Osteoblast (primary cell): ENCODE measurements at places on chromosomes 7 and 10. TPM values are rescaled to one million over a fixed set of nuclear protein-coding genes. Genes with fewer than 3 reads are reported as not detected.

DNA sequence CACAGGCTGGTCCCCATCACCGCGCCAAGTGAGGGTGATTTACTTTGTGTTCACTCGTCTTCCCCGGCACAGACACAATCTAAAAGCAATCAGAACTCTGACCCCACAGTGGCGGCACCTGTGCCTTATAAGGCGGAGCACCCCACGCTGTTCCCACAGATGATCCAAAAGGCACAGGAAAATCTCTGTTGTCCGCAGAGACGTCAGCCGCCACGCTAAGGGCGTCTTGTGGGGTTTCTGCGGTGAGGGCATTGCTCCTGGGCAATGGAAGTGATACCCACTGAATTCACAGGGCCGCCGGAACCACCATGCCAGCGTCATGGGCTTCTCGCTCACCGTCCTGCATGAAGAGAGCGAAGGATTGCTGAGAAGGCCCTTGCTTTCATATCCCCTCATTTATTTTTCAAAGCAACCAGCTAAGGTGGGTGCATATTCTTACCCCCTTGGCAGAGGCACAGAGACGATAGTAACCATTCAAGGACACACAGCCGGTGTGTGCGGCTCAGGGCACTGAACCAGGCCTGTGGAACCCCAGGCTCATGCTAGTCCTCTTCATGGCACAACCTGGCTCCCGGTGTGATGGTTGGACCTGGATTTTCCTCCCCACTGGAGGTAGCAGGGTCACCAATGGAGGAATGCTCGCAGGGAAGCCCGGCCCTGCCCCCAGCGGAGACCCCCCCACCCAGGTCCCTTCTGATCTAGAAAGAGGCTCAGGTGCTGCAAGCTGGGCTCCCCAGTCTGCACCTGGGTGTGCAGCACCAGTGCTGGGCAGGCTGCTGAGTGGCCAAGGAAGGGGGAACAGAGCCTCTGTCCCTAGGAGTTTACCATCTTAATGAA, 279.0 kb downstream of the TCERG1L start:
- no peak overlapping the region for H3K27ac ChIP-seq
- no peaks in the 10 kb centered on the region for H3K4me1 ChIP-seq
- no peak for DNase-seq
- no peaks in the 10 kb centered on the region for H3K36me3 ChIP-seq
- no peak overlapping the region for H3K4me3 ChIP-seq

GRCh38 chr10:103692436-103692951, 162.9 kb downstream of the SH3PXD2A start:
- no peaks in the 10 kb centered on the region for H3K36me3 ChIP-seq
- peaks cover 24% of the 10 kb centered on the region for H3K4me1 ChIP-seq
- H3K4me3 ChIP-seq = peak overlapping the region; percentile 56
- no peak overlapping the region for H3K27ac ChIP-seq
- H3K27me3 ChIP-seq = no peaks in the 10 kb centered on the region

GRCh38 chr7:128869138-128869943, 6.7 kb downstream of the ATP6V1F start:
- H3K27me3 ChIP-seq = peaks cover 11% of the 10 kb centered on the region
- H3K27ac ChIP-seq = no peak overlapping the region
- peaks cover 13% of the 10 kb centered on the region for H3K36me3 ChIP-seq

GRCh38 chr7:4132221-4132620, 549.9 kb upstream of the FOXK1 start:
- H3K27me3 ChIP-seq = no peaks in the 10 kb centered on the region
- H3K4me3 ChIP-seq = no peak overlapping the region

DNA sequence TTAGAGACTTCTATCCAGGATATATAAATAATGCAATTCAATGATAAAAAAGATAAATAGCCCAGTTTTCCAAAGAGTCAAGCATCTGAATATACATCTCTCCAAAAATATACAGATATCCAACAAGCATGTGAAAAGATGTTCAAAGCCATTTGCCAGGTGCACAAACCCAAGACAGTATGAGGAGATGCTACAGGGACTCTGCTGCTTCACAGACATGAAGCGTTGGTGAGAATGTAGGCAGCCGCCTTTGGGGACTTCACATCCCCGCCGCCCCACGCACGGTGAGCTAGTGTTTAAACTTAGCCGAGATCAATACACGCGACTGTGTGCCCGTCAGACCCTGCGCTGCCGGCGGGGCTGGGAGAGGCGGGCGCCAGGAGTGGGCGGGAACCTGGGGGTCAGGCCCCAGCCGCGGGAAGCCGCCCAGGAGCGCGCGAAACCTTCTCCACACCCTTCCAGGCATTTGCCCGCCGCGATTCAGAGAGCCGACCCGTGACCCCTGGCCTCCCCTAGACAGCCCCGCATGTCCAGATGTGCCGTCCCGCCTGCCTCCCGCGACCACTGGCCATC, 927 bp upstream of the ALOX5 start:
- H3K4me3 ChIP-seq = no peak overlapping the region
- peak; percentile 63 for DNase-seq
- no peaks in the 10 kb centered on the region for H3K4me1 ChIP-seq
- no peak overlapping the region for H3K27ac ChIP-seq

GRCh38 chr7:36278620-36279172, 111.0 kb upstream of the ANLN start:
- H3K4me1 ChIP-seq = peaks cover 25% of the 10 kb centered on the region
- no peaks in the 10 kb centered on the region for H3K36me3 ChIP-seq
- no peaks in the 10 kb centered on the region for H3K27me3 ChIP-seq
- H3K4me3 ChIP-seq = no peak overlapping the region

DNA sequence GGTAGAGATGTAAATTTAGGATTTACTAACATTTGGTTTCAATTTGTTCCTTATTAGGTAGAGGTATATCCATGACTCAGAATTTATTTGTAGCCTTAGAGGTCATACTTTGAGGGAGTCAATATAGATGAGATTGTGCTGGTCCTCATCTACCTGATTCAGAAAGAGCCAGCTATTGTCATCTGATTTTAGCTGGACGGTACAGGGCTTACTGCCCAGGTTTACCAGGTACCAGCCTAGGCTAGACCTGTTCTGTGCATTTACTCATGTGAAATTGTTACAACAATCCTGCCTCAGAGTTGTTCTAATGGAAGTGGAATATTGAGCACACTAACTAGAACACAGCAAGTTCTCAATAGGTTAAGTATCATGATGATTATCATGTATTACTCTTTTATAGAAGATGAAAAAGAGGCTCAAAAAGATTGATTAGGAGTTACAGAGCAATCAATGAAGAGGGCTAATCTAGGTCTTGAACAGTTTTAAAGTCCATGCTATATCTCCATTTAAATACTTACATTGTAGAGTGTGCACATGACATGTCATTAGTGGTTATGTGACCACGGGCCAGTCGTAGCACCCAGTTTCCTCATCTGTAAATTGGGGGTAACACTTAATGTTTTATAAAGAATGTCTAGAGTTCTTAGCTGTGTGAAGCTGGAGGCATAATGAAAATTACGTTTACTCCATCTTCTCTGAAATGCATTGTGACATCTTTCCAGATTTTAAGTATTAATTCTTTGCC, 42.1 kb downstream of the TRIM24 start:
- H3K4me1 ChIP-seq = no peaks in the 10 kb centered on the region
- H3K4me3 ChIP-seq = no peak overlapping the region
- no peak overlapping the region for H3K27ac ChIP-seq
- DNase-seq = no peak
- no peaks in the 10 kb centered on the region for H3K36me3 ChIP-seq
- no peaks in the 10 kb centered on the region for H3K27me3 ChIP-seq

GRCh38 chr10:43867113-43867512, 218.4 kb upstream of the ZNF32 start:
- H3K4me1 ChIP-seq = peaks cover 45% of the 10 kb centered on the region
- no peaks in the 10 kb centered on the region for H3K36me3 ChIP-seq
- no peaks in the 10 kb centered on the region for H3K27me3 ChIP-seq
- H3K4me3 ChIP-seq = no peak overlapping the region

DNA sequence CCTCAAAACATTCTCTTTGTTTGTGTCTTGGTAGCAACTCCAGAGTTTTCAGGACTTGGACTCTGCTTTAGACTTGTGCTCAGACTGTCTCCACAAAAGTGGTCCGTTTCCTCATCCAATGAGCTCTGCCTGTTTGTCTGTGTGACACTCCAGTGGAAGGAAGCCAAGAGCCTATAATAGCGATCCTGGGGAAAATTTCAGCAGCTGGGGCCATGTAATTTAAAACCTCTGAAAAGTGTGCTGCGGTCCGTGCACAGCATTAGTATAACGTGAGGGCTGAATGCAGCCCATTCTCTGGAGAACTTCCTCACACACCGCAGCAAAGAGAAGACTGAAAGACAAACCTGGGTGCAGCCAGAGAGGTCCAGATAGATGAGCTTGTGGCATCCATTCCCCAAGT, at the start of gene LRRC17:
Gene LRRC17 (plus strand): TSS at position 259 of the 400 bp plus-strand sequence. CDS start 20,914 bp downstream, outside the sequence.
- peak within 1 kb of the TSS; percentile 49 for H3K27ac ChIP-seq
- H3K27me3 ChIP-seq = no peaks in the 10 kb centered on the region
- H3K4me3 ChIP-seq = peak within 1 kb of the TSS; percentile 71

GRCh38 chr10:70673043-70673928, 980 bp downstream of the ADAMTS14 start:
- H3K36me3 ChIP-seq = peaks cover 3% of the 10 kb centered on the region
- H3K4me3 ChIP-seq = peak overlapping the region; percentile 76
- H3K27me3 ChIP-seq = no peaks in the 10 kb centered on the region
- H3K27ac ChIP-seq = peak overlapping the region; percentile 93
- peaks cover 25% of the 10 kb centered on the region for H3K4me1 ChIP-seq
- DNase-seq = peak; percentile 100

DNA sequence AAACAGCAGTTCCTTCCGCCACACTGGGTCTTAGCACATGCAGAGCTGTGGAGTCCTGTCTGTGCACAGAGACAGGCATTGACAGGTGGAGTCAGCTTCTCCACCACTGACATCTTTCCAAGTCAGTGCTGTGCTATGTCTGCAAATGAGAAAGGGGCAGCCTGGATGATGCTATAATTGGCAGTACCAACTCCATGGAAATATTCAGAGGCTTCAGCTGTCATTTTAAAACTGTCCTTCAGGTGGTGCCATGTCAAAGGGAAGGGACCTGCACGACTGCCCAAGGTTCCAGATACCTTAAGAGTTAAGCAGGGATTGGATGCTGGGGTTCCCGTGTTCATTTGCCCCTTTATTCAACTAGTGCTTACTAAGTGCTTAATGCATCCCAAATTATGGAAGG, 258.0 kb upstream of the PRKCQ start:
- no peak for DNase-seq
- no peaks in the 10 kb centered on the region for H3K36me3 ChIP-seq
- no peaks in the 10 kb centered on the region for H3K4me1 ChIP-seq
- H3K4me3 ChIP-seq = no peak overlapping the region
- H3K27me3 ChIP-seq = no peaks in the 10 kb centered on the region
- no peak overlapping the region for H3K27ac ChIP-seq

DNA sequence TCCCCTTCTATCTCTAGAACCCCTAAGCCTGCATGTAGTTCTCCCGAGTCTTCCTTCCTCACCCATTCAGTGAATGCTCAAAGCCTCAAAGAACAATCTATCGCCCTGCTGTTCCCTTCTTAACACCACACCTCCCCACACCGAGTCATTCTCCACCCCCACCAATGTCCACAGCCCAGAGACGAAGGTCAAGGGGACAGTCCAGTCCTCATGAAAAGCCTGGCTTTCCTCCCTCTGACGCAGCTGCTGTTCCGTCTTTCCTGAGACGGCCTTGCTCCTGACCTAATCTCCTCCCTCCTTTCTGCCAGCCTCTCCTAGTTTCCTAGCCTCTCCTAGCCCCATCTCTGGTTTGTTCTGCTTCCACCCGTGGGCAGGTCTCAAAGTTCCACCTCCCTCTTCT, 9.2 kb downstream of the MOSPD3 start:
- no peak overlapping the region for H3K4me3 ChIP-seq
- no peaks in the 10 kb centered on the region for H3K36me3 ChIP-seq
- H3K4me1 ChIP-seq = no peaks in the 10 kb centered on the region
- no peak overlapping the region for H3K27ac ChIP-seq
- DNase-seq = peak; percentile 19
- H3K27me3 ChIP-seq = no peaks in the 10 kb centered on the region

DNA sequence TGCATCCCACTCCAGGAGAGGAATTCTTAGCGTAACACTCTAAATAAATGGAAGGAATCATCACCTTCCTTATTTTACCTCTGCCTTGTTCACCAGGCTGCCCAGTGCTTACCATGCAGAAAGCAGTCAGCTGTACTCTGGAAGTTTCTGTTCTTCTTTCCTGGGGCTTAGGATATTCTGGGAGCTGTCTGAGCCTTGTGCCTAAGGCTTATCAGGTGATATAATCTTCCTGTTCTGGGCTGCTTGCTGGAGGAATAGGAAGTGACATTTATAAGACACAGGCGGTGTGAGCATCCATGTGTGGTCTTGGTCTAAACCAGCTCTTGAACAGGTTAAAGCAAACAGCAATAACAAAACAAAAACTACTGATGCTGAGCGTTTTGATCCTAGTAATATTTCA, 13.5 kb downstream of the KCTD7 start:
- no peak overlapping the region for H3K27ac ChIP-seq
- no peak overlapping the region for H3K4me3 ChIP-seq
- DNase-seq = no peak
- peaks cover 84% of the 10 kb centered on the region for H3K36me3 ChIP-seq

GRCh38 chr7:109003742-109004141, 434.1 kb downstream of the DNAJB9 start:
- no peak for DNase-seq
- no peaks in the 10 kb centered on the region for H3K27me3 ChIP-seq
- no peaks in the 10 kb centered on the region for H3K4me1 ChIP-seq
- no peak overlapping the region for H3K4me3 ChIP-seq
- no peak overlapping the region for H3K27ac ChIP-seq

DNA sequence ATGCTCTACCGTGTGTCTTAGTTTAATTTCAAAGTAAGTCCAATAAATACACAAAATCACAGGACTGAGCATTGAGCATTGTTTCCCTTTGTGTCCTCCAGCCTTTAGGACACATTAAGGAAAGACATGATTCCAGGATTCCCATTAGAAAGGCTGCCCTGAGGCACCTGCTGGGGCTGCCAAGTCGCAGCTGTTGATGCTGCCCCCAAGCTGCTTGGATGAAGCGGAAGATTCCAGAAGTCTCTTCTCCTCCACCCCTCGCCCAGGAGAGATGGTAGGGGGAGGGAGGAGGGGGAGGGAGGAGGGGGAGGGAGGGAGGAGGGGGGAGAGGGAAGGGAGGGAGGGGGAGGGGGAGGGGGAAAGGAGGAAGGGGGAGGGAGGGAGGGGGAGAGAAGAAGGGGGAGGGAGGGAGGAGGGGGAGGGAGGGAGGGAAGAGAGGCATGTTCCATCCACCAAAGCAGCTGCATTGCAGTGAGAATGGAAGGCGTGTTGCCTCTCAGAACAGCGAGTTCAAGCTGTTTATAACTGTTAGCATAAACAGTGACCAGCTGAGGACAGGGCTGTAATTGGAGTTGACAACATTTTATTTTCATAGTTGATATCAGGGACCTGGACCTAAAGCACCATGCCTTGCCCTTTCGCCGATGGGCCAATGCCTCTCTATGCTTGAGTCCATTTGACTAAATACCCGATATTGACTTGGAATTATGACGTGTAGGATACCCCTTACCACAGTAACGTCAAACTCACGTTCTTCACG, 67.3 kb downstream of the DIP2C start:
- no peak overlapping the region for H3K27ac ChIP-seq
- no peaks in the 10 kb centered on the region for H3K36me3 ChIP-seq
- DNase-seq = no peak
- no peaks in the 10 kb centered on the region for H3K27me3 ChIP-seq
- no peak overlapping the region for H3K4me3 ChIP-seq

TACR2 gene
- 0.29 and 0.36 TPM in 2 replicates for total RNA-seq

PPP1R17 gene
- not detected in 2 replicates for total RNA-seq

UCMA gene
- total RNA-seq = not detected in 2 replicates

MNX1 gene
- not detected in 2 replicates for total RNA-seq

FAM25A gene
- total RNA-seq = not detected in 2 replicates

CHN2 gene
- under 0.01 TPM in 1 of 2 replicates, not detected in the other for total RNA-seq

LIPN gene
- not detected in 2 replicates for total RNA-seq

ITPRIP gene
- total RNA-seq = 14.8 and 16.5 TPM in 2 replicates

THSD7A gene
- total RNA-seq = under 0.01 TPM in 2 replicates

NAT16 gene
- total RNA-seq = not detected in 2 replicates

SP8 gene
- total RNA-seq = not detected in 2 replicates

GHRHR gene
- total RNA-seq = not detected in 2 replicates

DLG5 gene
- 51.4 and 51.6 TPM in 2 replicates for total RNA-seq
